ENCODE measurements at places on chromosomes 12 and 14.

DNA sequence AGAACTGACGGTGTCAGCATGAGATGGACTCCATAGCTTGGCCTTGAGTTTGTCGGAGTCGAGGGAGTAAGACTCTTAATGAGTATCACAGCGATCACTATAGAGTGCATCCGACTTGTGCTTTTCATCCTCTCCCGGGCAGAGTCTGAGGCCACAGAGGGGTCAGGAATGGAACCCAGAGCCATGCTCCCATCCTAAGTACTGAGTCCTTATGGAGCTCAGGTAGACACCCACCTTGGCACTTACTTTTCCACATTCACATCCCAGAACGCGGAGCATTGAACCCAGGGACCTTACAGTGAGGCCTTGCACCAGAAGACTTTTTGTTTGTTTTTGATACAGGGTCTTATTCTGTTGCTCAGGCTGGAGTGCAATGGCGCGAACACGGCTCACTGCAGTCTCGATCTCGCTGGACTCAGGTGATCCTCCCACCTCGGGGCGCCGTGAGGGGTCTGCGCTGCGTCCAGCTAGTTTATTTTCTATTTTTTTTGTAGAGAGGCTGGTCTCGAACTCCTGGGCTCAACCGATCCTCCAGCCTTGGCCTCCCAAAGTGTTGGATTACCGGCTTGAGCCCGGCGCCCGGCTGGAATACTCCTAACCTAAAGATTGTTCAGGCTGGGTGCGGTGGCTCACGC is 719 bp upstream of the SRSF9 start:
- peak; percentile 53 for DNase-seq

DNA sequence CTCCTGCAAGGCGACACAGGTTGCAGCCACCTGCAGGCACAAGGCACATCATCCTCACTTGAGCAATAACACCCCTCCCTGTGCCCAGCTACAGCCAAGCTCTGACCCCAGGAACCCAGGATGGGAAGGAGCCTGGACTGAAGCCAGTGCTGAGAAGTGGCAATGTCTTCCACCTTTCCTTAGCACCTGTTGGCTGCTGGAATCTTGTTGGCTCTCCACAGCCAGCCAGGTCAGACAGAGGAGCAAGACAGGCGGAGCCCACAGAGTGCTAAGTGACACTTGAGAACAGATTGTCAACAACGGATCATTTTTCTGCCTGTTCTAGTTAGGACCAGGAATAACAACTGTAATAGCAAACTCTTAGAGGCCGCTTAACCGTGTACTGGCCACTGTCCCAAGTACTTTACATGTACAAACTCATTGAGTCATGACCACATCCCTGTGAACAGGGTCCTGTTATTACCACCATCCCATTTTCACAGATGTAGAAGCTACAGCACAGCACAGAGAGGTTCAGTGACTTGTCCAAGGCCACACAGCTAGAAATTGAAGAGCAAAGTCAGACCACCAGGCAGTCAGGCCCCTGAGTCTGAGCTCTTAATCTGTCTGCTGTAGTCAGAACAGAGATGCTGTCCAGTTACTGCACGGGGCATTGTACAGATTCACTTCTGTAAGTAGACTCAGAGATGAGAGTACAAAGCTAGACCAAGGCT is 45.6 kb downstream of the RNFT2 start:
- DNase-seq = no peak

GRCh38 chr14:82192387-82192786 is 658.7 kb upstream of the SEL1L start:
- no peak for DNase-seq

DNA sequence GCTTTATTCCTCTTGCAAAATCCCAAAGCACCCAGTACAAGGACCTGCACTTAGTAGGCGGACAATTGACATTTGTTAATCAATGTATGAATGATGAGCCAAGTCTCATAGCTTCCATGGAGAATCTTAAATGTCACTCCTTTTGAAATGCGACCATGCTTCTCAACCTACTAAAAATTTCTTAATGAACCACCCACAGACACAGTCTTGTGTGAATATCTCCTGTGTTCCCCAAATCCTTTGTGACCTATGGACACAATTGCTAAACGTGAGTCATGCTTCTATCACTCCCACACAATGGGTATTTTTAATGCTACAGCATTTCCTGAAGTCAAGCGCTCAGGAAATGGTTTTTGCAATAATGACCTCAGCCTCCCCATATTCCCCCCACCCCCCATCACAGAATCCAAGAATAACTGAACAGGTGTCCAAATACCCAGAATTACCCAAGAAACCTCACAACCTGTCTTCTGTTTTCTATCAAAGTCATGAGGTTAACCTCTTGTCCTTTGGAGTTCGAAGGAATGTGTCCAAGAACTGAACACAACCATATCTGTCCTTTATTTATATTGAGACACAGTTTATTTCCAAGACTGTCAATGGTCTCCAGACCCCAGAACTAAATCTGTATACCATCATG is 163.6 kb upstream of the PLEKHG7 start:
- DNase-seq = no peak

GRCh38 chr14:59277659-59278058 is 89.2 kb downstream of the DAAM1 start:
- no peak for DNase-seq

GRCh38 chr14:87687420-87687819 is 305.6 kb downstream of the GALC start:
- DNase-seq = no peak

DNA sequence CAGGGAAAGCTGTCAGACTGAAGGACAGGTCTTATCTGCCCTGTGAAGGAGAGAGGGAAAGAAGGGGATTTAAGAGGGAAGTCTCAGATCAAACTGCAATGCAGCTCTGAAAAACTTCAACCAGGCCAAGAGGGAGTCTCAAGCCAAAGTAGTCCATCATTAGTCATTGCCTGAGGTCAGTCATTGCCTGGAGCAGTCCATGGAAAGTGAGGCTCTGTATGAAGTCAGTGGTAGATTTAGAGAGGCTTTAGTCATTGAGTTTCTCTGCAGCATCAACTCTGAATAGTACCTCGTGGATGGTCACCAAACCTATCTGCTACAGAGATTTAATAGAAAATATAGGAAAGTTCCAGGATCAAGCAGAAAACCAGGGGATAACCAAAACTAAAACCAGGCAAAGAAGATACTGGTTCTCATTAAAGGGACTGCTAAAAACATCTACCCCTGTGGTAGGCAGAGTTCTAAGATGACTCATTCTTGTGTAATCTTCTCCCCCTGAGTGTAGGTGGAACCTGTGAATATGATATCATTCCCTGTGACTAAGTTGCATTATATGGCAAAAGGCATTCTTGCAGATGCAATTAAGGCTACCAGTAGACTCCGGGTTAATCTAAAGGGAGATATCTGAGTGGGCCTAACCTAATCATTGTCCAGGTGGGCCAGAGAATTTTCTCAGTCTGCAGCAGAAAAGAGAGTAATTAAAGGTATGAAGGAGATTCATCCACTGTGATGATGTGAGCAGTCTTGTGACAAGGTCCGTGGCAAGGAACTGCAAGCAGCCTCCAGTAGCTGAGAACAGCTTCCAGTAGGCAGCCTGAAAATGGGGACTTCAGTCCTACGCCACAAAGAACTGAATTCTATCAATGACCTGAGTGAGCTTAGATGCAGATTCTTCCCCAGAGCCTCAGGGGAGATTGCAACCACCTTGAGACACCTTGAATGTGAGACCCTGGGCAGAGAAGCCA is 123.1 kb downstream of the GALC start:
- no peak for DNase-seq

DNA sequence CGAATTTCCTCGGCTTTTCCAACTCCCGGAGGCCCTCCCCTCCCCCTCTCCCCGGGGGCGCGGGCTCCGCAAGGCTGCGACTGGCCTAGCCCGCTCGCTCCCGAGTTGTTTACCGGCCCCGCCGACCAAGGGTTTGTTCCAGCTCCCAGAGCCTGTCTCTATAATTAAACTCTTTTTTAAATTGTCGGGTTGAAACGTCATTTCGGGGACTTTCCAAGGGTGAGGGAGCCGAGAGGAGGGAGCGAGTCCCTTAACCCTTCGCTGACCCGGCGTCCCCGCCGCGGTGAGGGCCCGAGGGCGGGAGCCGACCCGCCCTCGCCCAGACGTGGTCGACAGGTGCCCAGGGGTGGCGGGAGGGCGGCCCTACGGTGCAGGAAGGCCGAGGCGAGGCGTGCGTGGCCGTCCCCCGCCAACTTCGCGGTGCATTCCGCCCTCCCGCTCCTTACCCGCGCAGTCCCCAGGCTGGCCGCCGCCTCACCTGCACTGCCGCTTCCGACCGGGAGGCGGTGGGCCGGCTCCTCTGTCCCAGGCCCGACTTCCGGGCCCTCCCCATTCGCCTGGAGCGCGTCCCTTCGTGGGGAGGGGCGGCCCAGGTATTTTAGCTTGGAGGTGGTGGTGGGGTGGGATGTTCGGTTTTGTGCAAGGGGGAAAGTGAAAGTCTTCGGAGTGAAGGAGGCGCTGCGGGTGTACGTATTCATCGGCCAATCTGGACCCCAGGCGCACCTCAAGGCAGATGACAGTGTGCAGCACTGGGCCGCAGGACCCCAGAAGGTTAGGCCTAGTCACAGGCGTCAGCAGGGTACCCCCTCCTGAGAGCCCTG is 2.9 kb upstream of the ZFP36L1 start:
- peak; percentile 61 for DNase-seq

DNA sequence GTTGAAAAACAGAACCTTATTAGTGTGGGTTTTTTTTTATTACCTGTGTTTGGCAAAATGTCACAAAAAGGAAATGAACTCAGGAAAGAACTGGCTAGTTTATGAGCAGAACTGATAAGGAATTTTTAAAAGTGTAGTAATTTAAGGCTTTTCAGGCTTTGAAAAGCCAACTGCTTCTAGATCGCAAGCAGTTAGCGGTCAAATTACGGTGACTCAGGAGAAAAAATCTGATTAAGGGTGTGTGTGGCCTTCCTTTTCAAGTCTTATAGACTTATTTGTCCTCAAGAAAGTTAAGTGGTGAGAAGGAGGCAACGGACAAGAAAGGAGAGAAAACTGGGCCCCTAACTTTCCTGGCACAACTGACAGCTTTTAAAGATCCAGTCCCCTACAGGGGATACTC is 33.4 kb downstream of the PDZRN4 start:
- no peak for DNase-seq

- no peak for DNase-seq
Observed at GRCh38 chr14:103416916-103417315, 31.7 kb downstream of the MARK3 start.

GRCh38 chr14:52551696-52552062 is 626 bp downstream of the TXNDC16 start:
- DNase-seq = no peak

- DNase-seq = no peak
Observed at GRCh38 chr14:90093942-90094595, 32.3 kb downstream of the KCNK13 start.

DNA sequence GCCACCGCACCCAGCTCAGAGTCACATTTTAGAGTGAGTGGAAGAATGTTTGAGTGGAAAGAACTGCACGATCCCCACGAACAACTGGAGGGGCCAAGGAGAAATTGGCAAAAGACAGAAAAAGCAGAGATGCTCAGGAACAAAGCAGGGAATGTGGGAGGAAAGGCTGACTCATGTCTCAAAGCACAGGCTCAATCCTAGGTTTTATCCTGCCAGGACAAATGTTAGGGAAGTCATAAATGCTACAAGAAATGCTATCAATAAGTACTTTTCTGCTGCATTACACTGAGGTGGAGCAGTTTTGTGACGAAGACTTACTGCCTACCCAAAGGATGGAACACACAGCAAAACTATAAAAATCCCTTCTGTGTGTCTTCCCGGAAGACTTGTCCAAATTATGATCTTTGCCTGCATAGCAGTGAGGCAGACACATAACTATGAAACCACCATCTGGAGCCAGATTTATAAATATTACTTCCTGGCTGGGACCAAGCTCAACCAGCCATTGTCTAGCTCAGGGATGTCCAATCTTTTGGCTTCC is 26.7 kb downstream of the NIN start:
- DNase-seq = no peak

All from NCI-H1417 (cell line).